Aorta (tissue), 5 donors: ENCODE measurements at places on chromosomes 13 and 19. TPM values are rescaled to one million over a fixed set of nuclear protein-coding genes. Genes with fewer than 3 reads are reported as not detected.

The TTYH1 gene
- total RNA-seq, result 2.2 TPM

GRCh38 chr13:78241278-78241919 lies 322.8 kb upstream of the EDNRB start:
- H3K4me3 ChIP-seq, result no peak overlapping the region
- H3K27me3 ChIP-seq, result no peaks in the 10 kb centered on the region
- no peaks in the 10 kb centered on the region for H3K36me3 ChIP-seq

DNA sequence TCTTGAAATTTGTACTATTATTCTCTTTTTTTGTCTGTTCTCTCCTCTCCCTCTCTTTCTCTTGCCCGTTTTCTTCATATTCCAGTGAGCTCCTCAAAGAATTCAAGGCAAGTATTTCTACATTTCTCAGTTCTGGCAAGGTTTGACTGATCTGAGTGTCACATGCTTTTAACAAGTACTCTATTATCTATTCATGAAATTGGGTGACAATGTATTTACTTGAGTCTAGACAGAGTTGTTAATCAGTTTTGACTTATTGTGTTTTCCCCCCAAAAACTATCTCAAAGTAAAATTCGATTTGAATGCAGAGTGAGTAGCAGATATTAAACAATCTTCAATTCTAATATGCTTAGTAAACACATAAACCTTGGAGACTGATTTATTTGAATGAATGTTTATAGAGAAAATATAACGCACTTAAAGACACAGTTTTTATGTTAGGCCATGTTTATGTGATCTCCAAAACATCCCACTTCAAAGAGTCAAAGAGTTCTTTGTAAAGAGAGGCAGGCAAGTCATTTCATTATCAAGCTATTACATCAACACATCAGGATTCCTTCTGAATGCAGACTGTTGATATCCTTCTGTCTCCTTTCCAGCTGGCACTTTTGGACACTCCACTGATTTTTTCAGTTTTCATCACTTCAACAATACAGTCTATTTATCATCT lies 166.6 kb downstream of the SLITRK6 start:
- H3K4me3 ChIP-seq, result no peak overlapping the region
- H3K27me3 ChIP-seq, result no peaks in the 10 kb centered on the region
- H3K4me1 ChIP-seq, result no peaks in the 10 kb centered on the region
- DNase-seq, result no peak

- H3K27ac ChIP-seq, result no peak overlapping the region
- no peaks in the 10 kb centered on the region for H3K36me3 ChIP-seq
- H3K27me3 ChIP-seq, result no peaks in the 10 kb centered on the region
Observed at GRCh38 chr19:42831221-42832019, 48.1 kb downstream of the PSG1 start.

GRCh38 chr13:110346661-110347067 lies 39.6 kb downstream of the COL4A2 start:
- no peak for DNase-seq
- H3K27ac ChIP-seq, result peak overlapping the region; percentile 98
- H3K4me1 ChIP-seq, result peaks cover under 1% of the 10 kb centered on the region
- H3K4me3 ChIP-seq, result no peak overlapping the region
- no peaks in the 10 kb centered on the region for H3K36me3 ChIP-seq
- H3K27me3 ChIP-seq, result no peaks in the 10 kb centered on the region

The MADCAM1 gene
- 0.63 TPM for total RNA-seq

DNA sequence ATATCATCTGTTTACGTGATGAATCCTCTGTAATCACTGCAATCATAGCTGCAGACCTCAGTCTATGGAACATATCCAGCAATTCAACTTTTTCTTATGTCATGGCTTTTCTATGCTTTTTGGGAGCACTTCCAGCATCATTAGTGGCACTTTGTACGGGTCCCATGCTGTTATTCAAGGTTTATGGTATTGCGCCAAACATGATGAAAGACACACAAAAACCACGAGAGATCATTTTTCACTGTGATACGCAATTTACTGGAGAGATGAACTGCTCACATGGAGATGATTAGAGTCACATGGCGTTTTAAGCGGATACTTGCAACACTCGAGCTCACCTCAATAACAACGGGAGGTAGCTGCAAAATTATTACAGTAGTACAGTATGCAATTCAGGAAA lies 2101.7 kb upstream of the PCDH20 start:
- no peak overlapping the region for H3K27ac ChIP-seq
- H3K4me3 ChIP-seq, result no peak overlapping the region
- no peaks in the 10 kb centered on the region for H3K4me1 ChIP-seq
- DNase-seq, result no peak

- no peak for DNase-seq
- no peak overlapping the region for H3K27ac ChIP-seq
Observed at GRCh38 chr13:100815476-100816046, 141.0 kb upstream of the TMTC4 start.

DNA sequence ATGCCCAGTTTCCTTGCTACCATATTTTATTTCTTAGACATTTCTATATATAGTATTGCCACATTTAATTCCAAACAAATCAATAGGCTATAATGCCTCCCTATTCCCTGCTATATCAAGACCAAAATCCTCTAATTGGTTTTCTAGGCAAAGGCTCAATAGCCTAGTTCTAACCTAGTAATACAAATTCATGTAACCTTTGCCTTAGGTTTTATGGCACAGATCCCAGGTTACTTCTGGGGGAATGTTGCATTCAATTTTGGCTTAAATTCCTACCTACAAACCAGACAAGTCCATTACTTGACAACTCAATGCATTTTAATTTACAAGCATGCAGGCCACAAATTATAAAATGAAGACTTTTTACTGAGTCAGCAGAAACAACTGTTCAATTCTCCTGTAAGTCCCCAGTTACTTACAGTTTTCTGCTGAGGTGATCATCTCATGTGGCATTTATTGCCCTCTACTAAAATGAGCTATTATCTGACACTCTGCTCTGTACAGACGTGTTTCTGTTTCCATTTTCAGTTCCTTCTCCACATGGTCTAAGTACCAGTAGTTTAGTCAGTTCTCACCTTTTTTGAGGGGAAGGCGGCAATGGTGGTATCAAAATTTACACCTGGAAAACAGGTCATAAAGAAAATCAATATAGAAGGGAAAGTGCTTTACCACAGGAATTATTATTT lies 11.7 kb downstream of the KCNRG start:
- H3K27me3 ChIP-seq, result no peaks in the 10 kb centered on the region
- no peak for DNase-seq
- H3K27ac ChIP-seq, result no peak overlapping the region
- no peaks in the 10 kb centered on the region for H3K4me1 ChIP-seq
- no peak overlapping the region for H3K4me3 ChIP-seq
- H3K36me3 ChIP-seq, result no peaks in the 10 kb centered on the region
